Upper lobe of right lung (tissue), 1 donor: ENCODE measurements at places on chromosomes 11 and 22.

DNA sequence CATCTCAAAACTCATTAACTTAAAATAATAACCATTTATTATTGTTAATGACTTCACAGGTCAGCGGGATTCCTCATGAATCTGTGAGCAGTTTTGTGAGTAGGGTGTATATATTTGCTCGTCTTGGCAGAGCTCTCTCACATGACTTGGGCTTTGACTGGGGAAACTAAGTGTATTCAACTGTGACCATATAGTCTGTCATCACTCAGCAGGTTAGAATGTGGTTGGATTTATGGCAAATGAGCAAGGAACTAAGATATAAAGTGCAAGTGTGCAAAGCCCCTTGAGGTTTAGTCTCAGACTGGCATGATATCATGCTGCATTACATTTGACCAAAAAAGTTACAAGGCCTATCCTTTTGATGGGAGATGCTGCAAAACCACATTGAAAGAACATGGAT is 254.8 kb downstream of the CNTN5 start:
- no peak for DNase-seq

DNA sequence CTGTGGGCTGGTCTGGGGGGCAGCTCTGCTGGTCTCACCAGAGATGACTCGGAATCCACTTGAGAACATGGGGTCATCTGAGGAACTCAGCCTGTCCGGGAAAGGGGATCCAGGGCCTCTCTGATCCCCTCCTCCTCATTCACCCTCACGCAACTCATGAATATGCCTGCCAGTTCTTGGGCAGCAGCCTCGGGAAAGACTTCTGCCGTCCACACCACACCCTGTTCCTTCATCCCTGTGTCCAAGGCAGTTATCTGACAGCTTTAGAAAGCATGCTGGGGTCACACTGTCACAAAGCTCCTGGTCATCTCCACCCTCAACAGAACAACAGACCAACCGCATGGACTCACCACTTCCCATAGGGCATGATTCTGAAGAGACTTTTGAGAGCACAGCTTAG is 88.3 kb downstream of the AMOTL1 start:
- DNase-seq: no peak

- DNase-seq: no peak
Observed at GRCh38 chr22:35915477-35916013, 113.1 kb downstream of the RBFOX2 start.

DNA sequence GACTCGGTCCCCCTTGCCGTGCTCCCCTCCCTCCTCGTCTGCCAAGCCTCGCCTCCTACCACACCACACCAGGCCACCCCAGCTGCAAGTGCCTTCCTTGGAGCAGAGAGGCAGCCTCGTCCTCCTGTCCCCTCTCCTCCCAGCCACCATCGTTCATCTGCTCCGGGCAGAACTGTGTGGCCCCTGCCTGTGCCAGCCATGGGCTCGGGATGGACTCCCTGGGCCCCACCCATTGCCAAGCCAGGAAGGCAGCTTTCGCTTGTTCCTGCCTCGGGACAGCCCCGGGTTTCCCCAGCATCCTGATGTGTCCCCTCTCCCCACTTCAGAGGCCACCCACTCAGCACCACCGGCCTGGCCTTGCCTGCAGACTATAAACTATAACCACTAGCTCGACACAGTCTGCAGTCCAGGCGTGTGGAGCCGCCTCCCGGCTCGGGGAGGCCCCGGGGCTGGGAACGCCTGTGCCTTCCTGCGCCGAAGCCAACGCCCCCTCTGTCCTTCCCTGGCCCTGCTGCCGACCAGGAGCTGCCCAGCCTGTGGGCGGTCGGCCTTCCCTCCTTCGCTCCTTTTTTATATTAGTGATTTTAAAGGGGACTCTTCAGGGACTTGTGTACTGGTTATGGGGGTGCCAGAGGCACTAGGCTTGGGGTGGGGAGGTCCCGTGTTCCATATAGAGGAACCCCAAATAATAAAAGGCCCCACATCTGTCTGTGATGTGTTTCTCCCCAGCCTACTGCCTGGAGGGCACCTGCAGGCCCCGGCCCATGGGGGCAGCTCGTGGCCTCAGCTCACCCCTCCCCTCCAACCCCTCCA is 29.8 kb downstream of the CAPN1 start:
- no peak for DNase-seq

GRCh38 chr11:35012467-35013191 is 96.2 kb downstream of the PDHX start:
- DNase-seq: no peak
